ENCODE measurements at places on chromosomes 1 and 21. TPM values are rescaled to one million over a fixed set of nuclear protein-coding genes. Genes with fewer than 3 reads are reported as not detected.

The LCE2B gene
- polyA plus RNA-seq, result not detected

The CHODL gene
- 0.29 TPM for polyA plus RNA-seq

The HMGCS2 gene
- 5.8 TPM for polyA plus RNA-seq

The ERO1B gene
- polyA plus RNA-seq, result 1.8 TPM

The GFI1 gene
- polyA plus RNA-seq, result 0.40 TPM

The FMN2 gene
- 0.16 TPM for polyA plus RNA-seq

The ZMPSTE24 gene
- polyA plus RNA-seq, result 14.4 TPM

The SLC39A1 gene
- 29.0 TPM for polyA plus RNA-seq

The MIXL1 gene
- not detected for polyA plus RNA-seq

The CD34 gene
- 10.2 TPM for polyA plus RNA-seq

The ZC3H12A gene
- polyA plus RNA-seq, result 17.6 TPM

The RIPPLY3 gene
- polyA plus RNA-seq, result 1.0 TPM

The RASAL2 gene
- 13.3 TPM for polyA plus RNA-seq

The AMIGO1 gene
- polyA plus RNA-seq, result 0.71 TPM

The THEM5 gene
- 1.7 TPM for polyA plus RNA-seq

The MMEL1 gene
- polyA plus RNA-seq, result 3.4 TPM

The DENND2D gene
- 54.8 TPM for polyA plus RNA-seq

The FCRLA gene
- 0.02 TPM for polyA plus RNA-seq

The DEGS1 gene
- 42.8 TPM for polyA plus RNA-seq

The YRDC gene
- polyA plus RNA-seq, result 8.9 TPM

All from esophagus (tissue), 2 donors.